ENCODE measurements at places on chromosomes 4 and X.
A peak's percentile ranks its signal among the peaks of the same experiment; 100 is the strongest.

DNA sequence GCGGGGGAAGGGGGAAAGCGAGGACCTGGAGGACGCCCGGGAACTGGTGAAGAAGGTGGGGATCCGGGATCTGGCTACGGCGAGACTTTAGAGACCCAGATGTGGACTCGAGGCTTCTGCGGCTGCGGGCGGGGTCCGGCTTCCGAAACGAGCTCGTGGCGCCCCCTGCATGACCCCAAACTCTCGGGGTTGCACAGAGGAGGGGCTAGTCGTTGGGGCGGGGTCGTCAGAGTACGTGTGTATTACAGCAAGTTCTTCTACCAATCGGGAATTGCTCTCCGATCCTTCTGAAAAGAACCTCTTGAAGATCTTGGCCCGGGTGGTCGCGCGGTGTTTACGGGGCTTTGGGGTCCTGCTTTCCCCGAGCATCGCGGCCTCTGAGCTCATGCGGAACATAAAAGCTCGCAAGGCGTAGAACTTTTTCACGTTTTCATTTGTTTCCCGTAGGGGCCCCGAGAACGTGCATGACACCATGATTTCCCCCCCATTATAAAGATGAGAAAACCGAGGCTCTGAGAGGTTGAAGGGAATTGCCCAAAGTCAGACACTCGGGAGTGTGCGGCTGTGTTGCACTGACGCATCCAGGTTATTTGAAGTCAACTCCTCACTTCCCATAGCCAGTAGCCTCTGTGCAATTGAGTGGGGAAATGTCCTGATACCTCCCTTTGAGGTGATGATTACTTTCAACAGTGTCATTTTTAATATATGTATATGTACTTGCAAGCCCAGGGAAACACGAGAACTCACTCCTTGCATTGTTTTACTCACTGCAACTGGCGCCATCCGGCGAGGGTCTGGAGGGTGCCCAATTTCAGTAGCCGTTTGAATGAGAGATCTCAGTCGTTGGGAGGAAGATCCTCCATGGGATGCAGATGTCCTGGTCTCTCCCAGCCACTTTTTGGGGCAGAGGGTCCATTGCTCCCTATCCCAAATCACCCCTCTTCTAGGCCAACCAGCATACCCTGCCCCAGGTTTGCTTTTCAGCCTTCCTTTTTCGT is at the start of gene BEND4:
Gene BEND4, minus strand, starts transcription at position 149 of the 998 bp plus-strand sequence. CDS start 512 bp downstream, outside the sequence.
- DNase-seq = no peak

DNA sequence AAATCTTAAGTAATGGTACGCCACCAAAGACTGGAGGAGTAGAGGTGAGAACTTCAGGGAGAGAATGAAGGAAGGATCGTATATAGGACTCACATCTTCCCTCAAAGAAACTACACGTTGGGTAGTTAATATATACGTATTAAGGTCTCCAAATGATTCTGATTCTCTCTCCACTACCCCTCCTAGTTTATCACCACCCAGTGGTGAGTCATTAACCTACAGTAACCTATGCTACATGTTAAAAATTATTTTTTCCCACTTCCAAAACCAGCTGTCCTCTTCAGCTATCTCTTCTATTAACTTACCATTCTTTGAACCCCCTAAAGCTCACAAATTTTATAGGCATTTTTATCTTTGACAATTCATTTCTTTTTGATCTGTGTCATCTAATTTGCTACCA is 69.7 kb downstream of the RPS6KA6 start:
- no peak for DNase-seq

DNA sequence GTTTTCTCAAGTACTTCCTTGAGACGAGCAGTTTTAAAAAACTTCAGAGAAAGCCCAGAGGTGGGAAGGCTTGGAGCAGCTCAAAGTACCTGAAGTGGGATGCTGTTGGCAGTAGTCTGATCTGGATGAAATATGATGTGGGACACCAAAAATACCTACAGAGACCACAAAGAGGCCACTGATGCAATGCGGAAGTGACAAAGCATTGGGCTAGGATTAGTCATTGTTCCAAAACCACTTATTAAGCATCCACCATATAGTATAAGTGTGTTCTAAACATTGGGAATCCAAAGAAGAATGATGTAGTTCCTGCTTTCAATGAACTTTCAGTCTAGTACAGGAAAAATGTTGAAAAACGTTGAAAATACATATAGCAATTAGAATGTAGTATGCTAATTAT is 386.1 kb upstream of the CNKSR2 start:
- no peak for DNase-seq

DNA sequence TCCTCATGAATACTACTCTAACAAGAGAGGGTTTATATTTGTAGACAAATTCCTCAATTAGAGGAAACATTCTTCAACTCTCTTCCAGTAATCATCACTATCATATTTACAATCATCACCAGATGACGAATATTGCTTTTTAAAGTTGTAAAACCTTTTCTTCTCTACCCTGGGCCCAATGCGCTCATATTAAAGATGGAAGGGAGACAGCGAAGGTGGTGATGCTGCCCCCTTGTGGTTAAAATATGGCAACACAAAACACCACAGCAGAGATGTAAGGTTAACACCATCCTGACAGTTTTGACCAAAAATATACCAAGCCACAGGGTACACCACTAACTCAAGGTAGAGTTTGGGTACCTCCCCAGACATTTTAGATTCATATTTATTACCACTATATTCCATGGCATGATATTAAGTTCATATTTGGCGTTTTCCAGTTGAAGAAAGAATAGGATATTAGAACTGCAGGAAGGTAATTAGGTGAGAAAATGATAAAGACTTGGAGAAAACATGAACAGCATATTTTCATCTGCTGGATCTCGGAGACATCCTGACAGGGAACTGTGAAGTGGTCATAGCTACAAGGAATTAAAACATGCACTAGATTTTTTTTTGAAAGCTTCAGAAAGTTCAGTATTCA is 72.8 kb downstream of the SLC9A7 start:
- DNase-seq = no peak

DNA sequence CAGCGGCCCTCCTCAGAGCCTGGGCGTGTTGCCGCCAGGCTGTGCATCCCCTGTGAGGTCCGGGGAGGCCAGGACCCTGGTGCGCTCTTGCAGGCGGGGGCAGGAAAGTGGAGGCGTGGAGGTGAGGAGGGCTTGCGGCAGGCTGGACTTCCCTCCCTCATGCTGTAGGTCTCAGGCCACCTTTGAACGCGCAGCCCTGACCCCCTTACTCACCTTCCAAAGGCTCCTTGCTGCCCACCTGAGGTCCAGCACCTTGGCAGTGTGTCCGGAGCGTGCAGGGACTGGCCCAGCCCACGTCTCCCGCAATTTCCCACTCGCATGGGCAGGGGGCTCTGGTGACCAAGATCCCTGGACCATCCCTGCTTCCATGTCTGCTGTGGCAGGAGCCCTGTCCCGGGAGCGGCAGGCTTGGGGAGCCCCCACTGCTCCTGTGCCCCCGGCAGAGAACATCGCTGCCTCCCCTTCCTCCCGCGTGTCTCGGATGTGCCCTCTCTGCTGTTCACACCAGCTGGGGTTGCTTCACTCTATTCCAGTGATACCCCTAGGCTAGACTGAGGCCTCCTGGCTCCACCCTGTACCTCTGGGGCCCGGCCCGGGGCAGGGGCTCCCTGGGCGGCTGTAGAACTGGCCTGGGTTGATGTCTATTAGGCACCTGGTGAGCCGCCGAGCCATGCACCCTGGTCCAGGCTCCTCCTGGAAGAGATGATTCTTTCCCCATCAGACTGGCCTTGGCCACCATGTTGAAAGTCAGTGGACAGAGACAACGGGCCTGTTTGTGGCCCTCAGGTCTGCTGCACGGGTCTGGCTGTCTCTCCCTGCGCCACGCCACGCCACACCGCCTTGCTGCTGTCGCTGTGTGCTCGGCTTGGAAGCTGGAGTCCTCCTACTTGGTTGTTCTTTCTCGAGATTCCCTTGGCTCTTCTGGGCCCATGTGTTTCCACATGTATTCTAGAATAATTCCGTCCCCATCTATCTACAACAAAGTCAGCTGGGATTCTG is 95.4 kb upstream of the ADRA2C start:
- DNase-seq = no peak

DNA sequence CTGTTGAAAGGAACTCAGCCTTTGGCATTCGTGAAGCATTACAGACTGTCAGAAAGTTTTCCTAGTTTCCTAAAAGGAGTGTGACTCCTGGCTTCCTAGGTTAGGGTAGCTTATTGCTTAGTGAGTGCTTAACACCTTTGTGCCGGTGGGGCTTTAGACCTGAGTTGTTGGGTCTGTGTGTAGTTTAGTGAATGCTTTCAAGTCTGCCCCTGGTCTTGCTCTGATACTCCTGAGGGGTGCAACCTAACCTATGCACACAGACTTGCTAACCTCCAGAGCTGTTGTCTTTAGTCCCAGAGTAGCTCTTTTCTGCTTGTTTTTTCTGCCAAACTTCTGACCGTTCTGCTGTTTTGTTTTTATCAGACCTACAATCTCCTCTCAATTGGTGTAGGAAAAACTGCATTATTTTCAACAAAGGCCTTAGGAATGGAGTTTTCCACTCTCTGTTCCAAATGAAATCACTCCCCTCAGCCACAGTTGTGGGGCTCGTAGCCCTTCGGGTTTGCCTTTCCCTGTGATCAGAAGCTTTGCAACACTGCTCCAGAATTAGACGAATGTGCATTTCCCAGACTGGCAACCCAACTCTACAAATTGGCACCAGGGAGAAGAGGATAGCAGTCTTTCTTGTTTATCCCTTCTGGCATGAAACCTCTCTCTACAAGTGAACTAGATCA is 1399.1 kb upstream of the PCDH7 start:
- no peak for DNase-seq

DNA sequence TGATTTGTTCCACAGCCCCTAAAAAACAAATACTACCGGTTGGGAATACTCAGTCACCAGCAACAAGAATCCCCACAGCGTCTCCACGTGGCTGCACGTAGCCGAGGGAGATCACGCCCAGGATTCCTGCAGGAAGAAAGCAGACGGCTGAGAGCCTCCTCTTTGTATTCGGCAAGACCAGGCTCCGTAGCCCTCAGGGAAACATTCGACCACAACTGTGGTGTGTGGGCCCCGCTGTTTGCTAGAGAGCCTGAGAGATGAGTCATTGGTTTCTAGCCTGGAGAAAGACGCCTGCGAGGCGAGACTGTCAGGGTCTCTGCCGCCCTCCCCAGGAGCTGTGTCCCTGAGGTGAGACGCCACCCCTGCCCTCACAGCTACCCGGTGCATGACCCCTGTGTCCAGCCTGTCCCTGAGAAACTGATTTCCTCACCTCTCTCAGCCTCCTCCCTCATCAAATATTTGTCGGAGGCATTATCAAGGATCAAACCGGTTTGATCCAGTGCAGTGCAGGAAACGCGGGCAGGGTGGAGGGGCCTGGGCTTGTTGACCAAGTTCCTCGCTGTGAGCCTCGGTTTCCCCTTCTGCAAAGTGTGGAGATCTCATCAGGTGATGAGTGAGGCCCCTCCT is 4.7 kb upstream of the S100P start:
- DNase-seq = peak; percentile 62

DNA sequence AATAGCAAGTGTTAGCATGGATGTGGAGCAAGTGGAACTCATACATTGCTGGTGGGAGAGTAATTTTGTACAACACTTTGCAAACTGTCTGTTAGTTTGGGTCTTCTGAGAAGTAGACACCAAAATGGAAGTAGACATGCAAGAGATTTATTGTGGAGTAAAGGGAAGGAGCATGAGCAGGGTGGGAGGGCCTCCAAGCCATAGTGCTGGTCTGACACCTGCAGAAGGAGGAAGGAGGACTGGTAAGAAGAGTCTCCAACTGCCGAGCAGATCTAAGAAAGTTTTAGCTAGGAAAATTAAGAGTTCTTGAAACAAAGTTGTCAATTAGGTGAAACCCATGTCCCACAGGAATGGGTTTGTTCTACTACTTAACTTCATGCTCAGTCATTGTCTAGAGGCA is 64.0 kb upstream of the DDIT4L start:
- no peak for DNase-seq

GRCh38 chr4:44231006-44231405 is 217.6 kb downstream of the KCTD8 start:
- no peak for DNase-seq

All from stimulated activated CD8-positive, alpha-beta memory T cell treated with anti-CD3 and anti-CD28 coated beads, Interleukin-4, amount 100 ng/mL, for 1 hour (primary cell).